ENCODE measurements at places on chromosomes 3 and 15.

GRCh38 chr3:112965656-112966055, 9.2 kb downstream of the CD200R1 start:
- no peak for DNase-seq

DNA sequence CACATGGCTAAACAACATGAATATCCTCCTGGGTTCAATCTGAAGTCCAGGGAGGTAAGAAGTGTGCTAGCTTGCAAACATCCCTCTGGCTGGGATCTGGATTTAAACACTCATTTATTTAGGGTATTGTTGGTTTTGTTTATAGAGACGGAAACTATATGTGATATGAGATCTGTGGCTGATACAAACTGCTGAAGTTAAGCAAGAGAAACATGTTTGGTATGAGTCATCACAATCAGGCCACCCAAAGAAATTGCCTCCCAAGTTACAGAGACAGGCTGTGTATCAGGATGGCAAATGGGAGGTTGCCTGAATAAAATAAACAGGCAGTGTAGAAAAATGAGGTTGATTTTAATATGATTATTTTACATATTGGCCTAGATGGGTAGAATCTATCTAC, 562.1 kb downstream of the IGSF11 start:
- no peak for DNase-seq

- DNase-seq = no peak
These were observed 760.3 kb upstream of the ARRDC4 start for GRCh38 chr15:97200161-97200560.

DNA sequence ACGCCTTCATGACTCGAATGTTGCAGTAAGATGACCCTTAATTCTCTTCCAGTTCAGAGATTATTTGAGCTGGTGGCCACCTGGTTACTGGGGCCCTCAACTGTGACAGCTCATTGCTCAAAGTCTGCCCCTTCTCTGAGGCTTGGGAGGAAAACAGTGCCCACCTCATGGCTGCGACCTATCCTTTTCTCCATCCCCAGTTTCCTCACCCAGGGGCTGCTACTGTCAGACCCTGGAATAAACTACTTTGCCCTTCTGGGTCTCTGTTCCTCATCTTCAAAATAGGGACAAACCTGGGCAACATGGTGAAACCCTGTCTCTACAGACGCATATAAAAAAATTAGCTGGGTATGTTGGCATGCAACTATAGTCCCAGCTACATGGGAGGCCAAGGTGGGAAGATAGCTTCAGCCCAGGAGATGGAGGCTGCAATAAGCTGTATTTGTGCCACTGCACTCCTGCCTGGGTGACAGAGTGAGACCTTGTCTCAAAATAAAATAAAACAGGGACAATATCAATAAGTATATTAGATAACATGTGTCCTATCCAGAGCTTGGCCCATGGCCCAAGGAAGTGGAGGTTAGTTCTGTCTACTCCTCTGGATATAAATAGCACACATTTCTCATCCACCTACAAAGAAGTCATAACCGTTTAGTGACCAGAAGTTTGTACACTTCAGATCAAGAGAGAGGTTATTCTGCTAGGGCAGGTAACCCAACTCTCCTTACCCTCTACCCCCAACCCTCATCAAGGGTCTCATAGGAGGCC, 2.2 kb upstream of the RASL12 start:
- DNase-seq = no peak

- DNase-seq = no peak
These were observed 18.1 kb upstream of the RAF1 start for GRCh38 chr3:12681943-12682390.

GRCh38 chr15:57477736-57478522, 101.6 kb downstream of the CGNL1 start:
- no peak for DNase-seq

DNA sequence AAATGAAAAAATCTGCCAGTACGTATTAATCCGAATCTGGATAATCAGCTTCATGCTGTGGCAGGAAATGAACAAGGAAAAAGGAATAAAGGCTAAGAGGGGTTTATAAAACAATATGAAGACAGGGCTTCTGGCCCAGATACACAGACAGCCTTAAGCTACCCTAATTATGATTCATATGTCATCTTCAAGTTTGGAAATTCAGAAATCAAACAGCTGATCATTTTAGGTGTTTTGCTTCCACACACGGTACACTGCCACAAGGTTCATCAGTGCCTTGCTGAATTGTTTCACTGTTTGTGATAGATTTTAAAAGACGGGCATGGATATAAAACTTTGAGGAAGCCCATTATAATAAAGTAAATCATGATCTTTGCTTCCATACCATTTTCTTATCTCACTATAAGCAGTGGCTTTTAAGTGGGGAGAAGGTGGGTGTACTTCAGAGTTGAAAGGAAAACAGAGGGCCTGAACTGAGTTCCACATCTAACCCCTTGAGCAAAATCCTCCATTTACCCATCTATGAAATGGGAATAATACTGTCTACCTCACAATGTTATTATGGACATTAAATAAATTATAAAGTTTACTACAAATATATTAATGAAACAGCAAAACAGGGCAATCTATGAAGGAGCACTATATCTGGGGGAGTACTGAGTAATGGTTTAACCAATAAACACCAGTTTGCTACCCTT, 15.7 kb downstream of the GTPBP8 start:
- no peak for DNase-seq

GRCh38 chr15:26950001-26950400, 21.0 kb upstream of the GABRG3 start:
- no peak for DNase-seq

DNA sequence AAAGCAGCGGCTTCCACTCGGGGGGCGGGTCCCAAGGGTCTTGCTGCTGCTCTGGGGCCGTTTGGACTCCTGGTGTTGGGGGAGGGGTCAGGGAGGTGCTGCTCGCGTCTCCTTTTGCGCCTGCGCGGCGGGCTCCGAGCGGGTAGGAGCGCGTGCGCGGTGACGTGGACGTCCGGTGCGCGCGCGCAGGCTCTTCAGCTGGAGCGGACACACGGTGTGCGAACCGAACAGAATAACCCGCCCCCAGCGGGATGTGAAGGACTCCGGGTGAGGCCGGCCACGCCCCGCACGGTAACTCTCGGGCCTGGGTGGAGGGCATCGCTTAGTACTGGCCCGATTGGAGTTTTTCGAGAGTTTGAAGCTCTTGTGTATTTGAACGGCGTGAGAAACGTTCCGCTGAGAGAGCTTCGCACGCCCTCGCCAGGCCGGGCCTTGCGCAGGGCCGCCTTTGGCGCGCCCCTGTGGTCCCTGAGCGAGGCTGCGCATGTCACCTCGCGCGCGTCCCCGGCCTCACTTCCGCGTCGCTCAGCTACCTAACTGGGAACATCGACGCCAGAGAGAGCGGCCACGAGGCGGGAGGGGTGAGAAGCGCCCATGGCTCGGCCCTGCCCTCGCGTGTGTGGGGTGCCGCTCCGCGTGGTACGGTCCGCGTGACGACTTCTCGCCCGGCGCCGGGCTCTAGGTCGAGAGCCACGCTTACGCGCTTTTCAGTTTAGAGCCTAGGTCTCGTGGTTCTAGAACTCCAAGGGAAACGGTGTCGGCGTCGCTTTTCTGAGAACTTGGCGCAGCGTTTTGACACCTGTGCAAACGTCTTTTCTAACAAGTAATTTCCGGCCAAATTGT, at the start of gene MGA:
Gene MGA (plus strand): TSS at position 171 of the 843 bp plus-strand sequence.
- peak; percentile 88 for DNase-seq

DNA sequence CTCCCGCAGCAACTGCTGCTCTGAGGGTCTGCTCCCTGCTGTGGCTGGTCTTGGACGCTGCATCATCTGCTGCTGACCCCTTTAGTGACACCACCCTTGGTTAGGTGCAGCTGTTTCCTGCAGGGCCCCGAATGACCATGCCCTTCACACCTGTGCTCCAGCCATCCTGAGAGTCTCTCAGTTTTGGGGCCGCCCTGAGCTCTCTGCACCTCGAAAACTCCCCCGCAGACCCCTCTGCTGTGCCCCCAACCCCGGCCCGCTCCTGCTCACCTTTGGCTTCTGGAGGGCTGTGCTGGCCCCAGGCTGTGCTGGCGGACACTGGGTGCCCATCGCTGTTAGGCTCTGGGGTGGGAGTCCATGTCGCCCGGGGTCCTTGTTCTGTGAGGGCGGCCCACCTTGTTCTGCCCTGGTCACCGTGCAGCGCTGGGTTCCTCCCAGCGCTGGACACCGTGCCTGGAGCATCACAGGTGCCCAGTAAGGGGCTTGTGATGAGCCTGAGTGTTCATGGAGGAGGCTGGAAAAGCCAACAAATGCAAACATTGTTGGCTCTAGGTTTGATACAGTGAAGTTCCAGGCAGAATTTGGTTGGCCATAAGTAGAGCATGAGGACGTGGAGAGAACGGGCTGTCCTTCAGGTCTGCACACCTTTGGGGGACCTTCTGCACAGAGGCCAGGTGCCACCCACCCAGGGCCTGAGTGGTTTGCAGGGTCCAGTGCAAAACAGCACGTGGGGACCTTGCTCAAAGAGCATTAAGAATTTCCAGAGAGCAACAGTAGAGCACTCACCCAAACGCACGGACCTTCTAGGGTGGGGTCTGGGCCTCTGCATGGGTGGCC, 12.3 kb downstream of the ABTB1 start:
- no peak for DNase-seq

GRCh38 chr15:88394553-88395145, 72.5 kb downstream of the MRPL46 start:
- DNase-seq = no peak

GRCh38 chr3:36215241-36215640, 165.1 kb upstream of the STAC start:
- no peak for DNase-seq

- DNase-seq = no peak
These were observed 784 bp downstream of the TTLL3 start for GRCh38 chr3:9810846-9811245.

- DNase-seq = no peak
These were observed 36.7 kb downstream of the FLNB start for GRCh38 chr3:58044691-58045483.

GRCh38 chr15:66390678-66391077, 4.0 kb downstream of the MAP2K1 start:
- peak; percentile 23 for DNase-seq

DNA sequence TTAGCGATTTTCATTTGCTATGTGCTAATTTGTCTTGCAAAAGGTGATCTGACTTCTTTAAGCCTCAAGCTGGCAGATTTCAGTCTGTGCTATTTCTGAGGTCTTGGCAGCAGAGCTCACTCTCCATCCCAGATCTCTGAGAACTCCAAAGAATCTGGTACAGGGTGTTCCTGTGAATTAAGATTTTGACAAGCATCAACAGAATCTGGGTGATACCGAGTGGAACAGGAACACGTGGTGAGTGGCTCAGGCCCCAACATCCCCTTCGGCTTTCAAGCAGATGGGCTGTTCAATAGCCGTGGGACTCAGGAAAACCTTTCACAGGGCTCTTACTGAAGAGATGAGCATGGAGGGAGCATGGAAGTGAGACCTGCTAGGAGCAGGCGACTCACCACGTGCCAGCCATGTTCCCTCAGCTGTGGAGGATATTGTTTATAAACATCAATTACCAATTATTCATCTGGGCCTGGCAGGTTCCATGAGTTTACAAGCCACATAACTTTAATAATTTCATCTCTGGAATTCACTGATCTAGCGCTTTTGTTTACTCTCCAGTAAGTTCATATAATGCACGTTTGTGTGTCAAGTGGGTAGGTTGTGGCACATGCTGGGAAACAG, 103.4 kb upstream of the SELENOK start:
- no peak for DNase-seq

- DNase-seq = no peak
These were observed 324.3 kb downstream of the FEZF2 start for GRCh38 chr3:62049033-62049432.

DNA sequence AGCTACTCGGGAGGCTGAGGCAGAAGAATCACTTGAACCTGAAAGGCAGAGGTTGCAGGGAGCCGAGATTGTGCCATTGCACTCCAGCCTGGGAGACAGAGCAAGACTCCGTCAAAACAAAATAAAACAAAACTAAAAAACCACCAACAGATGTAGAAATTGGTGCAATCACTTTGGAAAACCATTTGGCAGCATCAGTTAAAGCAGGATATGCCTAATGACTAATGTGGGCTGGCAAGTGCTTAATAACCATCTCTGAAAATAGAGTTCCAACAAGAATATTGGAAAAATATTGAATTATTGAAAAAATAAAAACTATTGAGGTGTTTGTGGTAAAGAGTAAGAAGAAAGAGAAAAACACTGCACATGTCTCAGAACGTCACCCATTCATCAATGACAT, 16.1 kb upstream of the RTP3 start:
- no peak for DNase-seq

- DNase-seq = no peak
These were observed 41.4 kb upstream of the FLNB start for GRCh38 chr3:57966829-57967228.

- DNase-seq = no peak
These were observed 125.9 kb upstream of the SLC7A14 start for GRCh38 chr3:170711786-170712185.

DNA sequence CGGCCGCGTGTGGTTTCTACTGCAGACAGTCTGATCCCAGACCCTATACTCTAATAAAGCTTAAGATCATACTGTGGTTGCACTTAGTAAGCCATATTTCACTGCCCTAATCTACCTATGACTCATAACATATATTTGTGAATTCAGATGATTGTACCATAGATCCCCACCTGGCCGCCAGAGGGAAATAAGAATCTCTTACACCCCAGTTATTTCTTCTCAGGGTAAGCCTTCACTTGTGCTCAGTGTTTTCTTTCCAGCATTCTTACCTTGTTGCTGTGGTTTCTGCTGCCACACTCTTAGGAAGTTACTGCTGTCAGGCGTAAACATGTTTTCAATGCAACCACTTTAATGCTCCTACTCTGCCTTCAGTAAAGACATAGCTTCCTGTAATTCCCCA, 105.9 kb downstream of the B3GALNT1 start:
- no peak for DNase-seq

DNA sequence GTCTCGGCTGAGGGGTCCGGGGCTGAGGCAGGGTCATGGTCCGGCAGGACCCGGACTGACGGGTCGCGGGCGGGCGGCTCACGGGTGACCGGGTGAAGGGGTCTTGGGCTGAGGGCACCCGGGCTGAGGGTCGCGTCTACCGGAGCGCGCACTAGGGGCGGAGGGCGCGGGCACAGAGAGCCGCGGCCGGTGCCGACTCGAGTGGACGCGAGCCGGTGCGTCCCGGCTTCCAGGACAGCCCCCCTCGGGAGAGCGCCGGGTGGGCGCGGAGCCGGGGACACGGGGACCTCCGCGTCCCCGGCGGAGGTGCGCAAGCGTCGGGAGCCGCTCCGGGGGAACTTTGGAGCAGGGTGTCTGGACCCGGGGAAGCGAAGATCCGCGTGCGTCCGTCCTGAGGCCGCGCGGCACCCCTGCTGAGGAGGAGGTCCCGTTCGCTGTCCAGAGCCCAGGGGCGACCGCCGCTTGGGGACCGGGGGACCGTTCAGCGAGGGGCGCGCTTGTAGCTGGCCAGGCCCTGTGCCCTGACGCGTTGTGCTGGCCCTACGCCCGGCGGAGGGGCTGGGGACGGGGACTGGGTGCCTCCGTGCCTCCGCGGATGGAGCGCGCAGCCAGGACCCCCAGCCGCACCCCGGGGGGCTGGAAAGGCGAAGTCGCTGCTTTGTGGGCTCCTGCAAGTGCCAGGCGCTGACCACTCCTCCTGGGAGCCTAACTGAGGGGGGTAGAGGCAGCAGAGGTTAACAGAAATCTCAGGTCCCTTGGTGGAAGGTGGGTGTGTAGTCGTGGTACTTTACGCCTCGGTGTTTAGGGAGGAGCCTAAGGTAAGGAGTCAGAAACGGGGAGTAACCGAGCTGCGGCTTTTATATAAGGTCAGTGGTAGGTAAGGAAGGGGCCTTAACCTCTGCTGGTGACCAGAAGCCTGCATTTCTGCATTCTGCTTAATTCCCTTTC, at the start of gene PPARG:
Gene PPARG (plus strand): TSS at position 889 of the 948 bp plus-strand sequence. CDS start 90,642 bp downstream, outside the sequence.
- no peak for DNase-seq
